ENCODE measurements at places on chromosomes 16 and 17. TPM values are rescaled to one million over a fixed set of nuclear protein-coding genes. Genes with fewer than 3 reads are reported as not detected.

TSPOAP1 gene
- 1.1 TPM for total RNA-seq

DNA sequence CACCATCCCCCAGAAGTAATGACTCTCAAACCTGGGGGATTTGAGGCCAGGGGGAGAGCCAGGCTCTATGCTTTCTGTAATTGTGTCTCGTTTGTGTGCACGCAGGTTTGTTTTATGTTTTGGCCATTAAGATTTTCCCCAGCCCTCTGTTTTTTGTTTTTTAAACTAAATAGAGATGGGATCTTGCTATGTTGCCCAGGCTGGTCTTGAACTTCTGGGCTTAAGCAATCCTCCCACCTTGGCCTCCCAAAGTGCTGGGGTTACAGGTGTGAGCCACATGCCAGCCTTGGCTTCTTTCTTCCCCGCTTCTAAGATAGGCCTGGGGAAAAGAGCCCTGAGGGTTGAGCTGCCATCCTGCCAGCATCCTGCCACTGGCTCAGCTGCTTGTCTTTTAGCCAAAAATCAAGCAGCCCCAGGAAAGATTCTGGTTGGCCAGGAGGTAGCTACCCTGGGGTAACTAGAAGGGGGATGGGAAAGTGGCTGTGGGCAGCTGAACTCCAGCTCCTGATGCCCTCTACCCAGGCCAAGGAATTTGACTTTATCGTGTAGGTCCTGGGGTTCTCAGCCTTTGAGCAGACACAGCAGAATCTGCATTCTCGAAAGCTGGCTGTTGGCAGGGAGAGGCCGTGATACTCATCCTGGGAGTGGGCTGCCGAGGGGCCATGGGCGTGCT, 18.4 kb downstream of the KDM8 start:
- no peak for DNase-seq

- no peak for DNase-seq
These were observed 479.0 kb downstream of the XYLT1 start for GRCh38 chr16:16991711-16992110.

DNA sequence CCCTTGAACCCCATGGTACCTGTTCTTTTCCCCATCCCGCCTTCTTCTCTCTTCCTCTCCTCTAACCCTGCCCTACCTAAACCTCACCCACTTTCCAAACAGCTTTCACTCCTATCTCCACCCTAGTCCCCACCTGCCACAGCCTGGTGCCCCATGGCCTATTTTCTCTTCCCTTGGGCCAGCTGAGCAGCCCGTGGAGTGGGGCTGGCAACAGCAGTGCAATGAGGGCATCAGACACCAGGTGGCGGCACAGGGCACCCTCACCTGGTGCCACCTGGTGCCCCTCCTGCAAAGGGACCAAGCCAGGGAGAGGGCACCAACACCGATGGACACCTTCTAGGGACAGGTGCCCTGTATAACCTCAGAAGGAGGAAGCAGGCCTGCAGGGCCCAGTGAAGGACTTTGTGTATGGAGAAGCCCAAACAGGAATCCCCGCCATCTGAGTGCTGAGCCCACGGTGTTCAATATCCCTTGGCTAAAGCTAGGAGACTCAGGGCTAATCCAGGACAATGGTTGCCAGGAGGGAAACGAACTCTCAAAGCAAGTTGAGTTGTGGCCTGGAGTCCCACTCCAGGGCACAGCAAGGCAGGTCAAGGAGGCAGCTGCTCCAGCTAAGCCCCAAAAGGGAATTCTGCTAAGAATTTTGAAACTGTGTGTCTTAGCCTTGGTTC, 4.0 kb upstream of the ABCC3 start:
- DNase-seq, result no peak

DNA sequence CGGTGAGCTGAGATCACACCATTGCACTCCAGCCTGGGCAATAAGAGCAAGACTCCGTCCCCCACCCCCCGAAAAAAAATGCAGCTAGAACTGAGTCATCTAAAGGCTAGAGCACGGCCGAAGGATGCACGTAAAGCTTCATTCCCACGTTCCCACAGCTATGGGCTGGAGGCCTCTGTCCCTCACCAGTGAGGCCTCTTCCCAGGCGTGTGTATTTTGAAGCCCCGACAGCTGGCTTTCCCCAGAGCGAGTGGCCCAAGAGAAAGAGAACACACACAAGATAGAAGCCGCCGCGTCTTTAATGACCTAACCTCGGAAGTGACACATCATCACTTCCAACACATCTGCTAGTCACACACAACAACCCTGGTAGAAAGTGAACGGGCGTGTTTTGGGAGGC, 6.6 kb upstream of the KCTD5 start:
- DNase-seq, result no peak

UNC45B gene
- not detected for total RNA-seq
